Fibroblast of lung (primary cell): ENCODE measurements at places on chromosomes 12 and 14.

GRCh38 chr12:50246873-50247612, 36.3 kb downstream of the LIMA1 start:
- DNase-seq = peak; percentile 98

GRCh38 chr12:28603801-28604200, 413.5 kb downstream of the CCDC91 start:
- no peak for DNase-seq

DNA sequence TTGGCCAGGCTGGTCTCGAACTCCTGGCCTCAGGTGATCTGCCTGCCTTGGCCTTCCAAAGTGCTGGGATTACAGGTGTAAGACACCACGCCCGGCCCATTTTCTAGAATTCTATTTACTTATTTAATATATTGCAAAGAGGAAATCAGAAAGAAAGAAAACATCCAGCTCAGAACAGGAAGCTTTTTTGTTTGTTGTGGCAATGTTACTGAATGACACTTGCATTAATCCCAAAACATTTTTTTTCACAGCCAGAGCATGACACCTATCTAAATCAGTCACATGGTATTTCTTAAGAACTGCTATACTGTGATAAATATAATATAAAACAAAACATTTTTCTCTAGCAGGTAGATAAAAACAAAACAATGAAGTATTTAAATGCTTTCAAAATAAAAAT, 12.6 kb downstream of the CFL2 start:
- DNase-seq = no peak

DNA sequence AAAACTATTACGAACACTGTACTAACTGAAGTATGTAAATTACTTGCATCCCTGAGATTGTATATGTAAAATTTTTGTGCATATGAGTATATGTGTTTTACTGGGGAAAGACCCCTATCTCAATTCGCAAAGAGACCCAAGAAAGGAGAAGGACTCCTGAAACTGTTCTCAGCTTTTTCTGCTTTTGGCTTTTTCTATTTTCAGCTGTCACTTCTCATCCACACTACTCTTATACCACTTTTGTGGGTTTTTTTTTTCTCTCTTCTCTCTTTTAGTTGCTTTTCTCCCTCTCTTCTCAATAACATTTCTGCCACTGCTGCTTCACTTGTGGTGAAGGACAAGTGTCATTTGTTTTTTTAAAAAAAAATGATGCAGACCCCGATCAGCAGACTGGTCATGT, 39.8 kb downstream of the NIN start:
- no peak for DNase-seq

- DNase-seq = no peak
Observed at GRCh38 chr14:61690982-61691381, 4.3 kb upstream of the HIF1A start.

- no peak for DNase-seq
Observed at GRCh38 chr12:42104087-42104486, 40.6 kb downstream of the GXYLT1 start.

DNA sequence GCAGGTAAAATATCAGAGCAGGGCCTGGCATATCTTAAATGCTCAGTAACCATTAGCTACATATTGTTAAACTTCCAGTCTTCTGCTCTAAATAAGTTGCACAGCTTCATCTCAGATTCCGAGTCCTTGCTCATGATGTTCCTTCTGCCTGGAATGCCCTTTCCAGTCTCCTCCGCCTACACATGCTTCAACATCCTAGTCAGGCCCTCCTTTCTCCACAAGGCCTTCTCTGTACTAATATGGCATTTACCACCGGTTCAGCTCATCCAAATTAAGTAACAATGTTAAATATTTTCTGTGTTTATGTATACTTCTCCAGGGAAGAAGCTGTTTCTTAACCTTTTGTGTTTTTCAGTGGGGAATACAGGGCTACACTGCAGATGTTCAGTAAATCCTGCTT, 8.5 kb downstream of the DHH start:
- DNase-seq = no peak

- no peak for DNase-seq
Observed at GRCh38 chr14:93936926-93937325, 9.8 kb downstream of the FAM181A start.

GRCh38 chr12:29612912-29613311, 115.4 kb upstream of the OVCH1 start:
- no peak for DNase-seq

- peak; percentile 13 for DNase-seq
Observed at GRCh38 chr14:93906341-93907329, 20.5 kb upstream of the FAM181A start.

- no peak for DNase-seq
Observed at GRCh38 chr14:33903369-33903768, 47.5 kb downstream of the EGLN3 start.

DNA sequence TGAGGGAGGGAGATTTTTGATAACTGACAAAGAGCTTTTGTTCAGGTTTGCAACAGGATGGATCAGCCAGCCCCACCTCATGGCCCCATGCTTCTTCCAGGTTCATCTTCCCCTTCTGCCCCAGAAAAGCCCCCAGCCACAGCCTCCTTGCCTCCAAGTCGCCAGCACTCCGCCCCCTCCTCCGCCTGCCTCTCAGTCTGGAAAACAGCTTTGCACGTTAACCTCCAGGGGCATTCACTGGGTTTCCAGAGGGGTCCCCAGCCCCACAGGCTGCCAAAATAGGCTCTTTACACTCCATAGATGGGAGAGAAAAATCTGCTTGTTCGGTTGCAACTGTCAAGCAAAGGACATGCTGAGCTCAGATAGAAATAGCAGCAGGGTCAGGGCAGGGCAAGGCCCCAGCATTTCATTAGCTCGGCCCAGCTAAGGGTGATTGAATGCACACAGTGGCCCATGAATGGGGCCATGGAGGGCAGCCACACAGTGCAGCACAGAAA, 253.6 kb downstream of the ZFP36L1 start:
- no peak for DNase-seq

- DNase-seq = no peak
Observed at GRCh38 chr12:63457857-63458256, 210.4 kb downstream of the DPY19L2 start.

- DNase-seq = no peak
Observed at GRCh38 chr14:99240627-99241324, 31.2 kb downstream of the BCL11B start.

- peak; percentile 40 for DNase-seq
Observed at GRCh38 chr14:52473557-52473956, 78.7 kb downstream of the TXNDC16 start.

DNA sequence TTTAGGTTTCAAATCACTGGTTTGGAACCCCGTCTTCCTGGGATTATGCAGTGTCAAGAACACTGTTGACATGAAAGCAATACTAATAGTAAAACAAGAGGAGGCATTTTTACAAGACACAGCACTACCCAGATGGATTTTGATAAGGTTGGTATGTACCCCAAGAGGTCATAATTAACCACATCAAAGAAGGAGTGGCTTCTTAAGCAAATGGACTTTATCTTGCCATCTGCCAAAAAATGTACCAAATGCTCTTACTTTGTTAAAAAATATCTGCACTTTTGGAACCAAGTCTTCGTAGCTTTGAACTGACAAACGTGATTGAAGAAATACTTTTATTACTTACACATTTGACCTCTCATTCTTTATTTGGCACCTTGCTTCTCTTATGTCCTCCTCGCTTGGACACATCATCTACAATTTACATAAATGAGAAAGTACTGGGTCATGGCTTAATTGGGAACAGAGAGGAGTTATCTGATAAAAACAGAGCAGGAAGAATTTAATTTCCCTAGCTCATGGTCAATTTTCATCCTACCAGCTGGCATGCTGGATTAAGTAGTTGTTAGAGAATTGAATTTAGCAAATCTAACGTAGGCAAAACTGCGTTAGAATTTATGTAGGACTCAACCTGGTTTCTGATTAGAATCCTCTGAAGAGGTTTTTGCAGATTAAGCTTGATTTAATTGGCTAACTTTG, 54.5 kb upstream of the PRICKLE1 start:
- peak; percentile 67 for DNase-seq

GRCh38 chr14:104603711-104604401, 716 bp downstream of the TMEM179 start:
- DNase-seq = no peak

DNA sequence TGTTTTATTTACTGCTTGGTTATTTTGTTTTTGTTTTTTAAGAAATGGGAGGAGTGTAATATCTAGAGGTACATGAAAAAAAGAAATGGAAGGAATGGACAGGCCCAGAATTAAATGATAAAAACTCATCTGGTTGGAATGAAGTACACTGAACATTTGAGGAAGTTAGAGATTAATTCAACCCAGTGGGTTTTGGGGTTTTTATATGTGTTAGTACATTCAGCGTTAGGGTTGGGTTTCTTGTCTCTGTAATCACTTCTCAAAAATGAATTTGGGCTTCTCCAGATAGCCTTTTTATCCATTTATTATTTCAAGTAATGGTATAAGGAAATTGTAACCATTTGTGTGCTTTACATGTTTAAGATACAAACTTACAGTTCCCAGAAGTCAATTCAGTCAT, 19.5 kb upstream of the NUP107 start:
- DNase-seq = no peak

DNA sequence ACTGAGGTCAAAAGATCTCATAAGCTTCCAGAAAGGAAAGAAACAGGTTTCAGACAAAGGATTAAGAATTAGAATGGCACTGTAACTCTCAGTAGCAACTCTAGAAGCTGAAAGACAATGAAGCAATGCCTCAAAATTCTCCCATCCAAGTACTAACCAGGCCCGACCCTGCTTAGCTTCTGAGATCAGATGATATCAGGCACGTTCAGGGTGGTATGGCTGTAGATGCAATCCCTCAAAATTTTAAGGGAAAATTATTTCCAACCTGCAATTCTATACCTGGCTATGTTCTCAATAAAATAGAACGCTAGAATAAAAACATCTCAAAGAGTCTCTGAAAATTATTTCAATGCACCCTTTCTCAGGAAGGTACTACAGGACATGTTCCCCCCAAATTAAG, 19.6 kb downstream of the NOXRED1 start:
- no peak for DNase-seq

DNA sequence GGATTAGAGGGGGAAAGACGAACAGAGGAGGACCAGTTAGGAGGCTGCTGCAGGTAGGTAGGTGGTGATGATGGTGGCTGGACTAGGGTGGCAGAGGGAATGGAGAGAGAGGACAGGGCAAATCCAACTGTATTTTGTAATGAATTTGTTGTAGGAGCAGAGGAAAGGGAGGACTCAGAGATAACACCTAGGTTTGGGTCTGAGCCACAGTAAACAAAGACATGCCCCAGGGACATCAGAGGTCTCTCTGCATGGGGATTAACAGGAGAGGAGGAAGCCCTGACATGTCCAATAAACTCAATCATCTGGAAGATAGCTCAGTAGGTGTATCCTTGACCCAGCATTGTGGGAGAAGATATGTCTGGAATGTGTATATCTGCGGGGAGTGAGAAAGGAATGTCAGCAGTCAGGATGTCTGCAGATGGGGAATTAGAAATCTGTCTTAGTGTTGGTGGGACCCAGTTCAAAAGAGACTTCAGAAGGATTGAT, 4.7 kb upstream of the SLC48A1 start:
- DNase-seq = peak; percentile 74

DNA sequence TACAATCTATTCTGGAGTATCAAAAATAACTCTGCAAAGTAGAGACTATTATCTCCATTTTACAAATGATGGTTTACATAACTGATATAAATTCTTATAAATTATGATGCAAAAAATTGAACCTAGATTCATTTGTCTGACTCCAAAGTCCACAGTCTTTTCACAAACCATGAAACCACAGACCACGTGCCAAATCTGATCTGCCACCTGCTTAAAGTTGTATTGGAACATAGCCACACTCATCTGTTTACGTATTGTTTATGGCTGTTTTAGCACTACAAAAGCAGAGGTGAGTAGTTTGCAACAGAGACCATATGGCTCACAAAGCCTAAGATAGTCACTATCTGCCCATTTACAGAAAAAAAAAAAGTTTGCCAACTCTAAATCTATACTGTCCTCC, 105.3 kb downstream of the KCNH5 start:
- DNase-seq = no peak

DNA sequence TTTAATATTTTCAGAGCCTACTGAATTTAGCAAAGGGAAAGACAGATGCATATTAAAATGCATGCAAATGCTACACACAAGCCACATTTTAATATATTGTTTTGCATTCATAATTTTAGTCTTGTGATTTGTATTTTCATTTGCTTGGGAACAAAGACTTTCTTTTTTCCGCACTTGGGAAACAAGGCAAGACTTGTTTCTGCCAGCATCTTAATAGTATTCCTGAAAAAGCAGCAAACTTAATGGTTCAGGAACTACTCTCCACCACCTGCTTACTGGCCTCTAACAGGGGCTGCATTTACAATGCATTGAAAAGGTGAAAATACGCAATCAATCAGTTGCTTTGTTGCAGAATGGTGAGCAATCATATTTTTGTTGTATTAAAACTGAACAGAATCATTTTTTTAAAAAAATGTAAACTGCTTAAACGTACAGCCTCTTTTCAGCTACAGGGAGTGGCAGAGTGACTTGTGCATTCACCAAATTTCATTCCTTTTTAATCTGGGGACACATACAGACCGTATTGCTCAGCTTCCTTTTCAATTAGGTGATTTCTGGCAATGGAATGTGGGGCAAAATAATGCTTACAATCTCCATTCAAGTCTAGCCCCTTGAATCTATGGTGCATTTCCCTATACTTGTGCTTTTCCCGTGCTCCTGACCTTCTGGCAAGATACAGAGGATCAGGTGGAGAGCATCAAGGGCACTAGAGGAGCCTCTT, 144.1 kb upstream of the BTG1 start:
- DNase-seq = peak; percentile 5

- no peak for DNase-seq
Observed at GRCh38 chr14:61718039-61718438, 22.7 kb downstream of the HIF1A start.

DNA sequence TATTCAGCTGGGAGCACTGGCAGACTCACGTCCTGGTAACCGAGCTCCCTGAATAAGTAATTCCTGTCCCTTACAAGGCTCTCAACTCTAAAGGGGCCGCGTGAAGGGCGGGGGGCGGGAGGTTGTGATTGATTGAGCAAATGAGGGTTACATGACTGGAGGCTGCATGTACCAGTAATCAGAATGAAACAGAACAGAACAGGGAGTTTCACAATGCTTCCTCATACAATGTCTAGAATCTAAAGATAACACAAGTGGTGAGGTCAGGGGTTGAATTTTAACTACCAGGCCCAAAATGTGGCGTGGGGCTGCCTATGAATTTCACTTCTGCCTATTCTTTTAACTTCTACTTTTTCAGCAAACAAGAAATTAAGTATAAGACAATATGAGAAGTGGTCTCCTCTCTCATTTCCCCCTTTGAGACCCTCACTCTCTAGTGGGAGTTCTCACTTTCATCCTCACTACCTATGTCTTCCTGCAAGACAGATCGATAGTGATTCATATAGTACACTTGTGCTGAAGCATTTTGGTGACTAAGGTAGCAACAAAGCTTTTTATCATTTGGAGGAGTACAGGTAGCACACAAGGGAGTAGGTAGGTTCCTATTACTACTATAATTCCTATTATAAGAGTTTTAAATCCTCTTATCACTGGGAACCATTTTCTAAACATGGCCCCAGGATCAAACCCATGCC, 239.8 kb downstream of the KTN1 start:
- DNase-seq = no peak

DNA sequence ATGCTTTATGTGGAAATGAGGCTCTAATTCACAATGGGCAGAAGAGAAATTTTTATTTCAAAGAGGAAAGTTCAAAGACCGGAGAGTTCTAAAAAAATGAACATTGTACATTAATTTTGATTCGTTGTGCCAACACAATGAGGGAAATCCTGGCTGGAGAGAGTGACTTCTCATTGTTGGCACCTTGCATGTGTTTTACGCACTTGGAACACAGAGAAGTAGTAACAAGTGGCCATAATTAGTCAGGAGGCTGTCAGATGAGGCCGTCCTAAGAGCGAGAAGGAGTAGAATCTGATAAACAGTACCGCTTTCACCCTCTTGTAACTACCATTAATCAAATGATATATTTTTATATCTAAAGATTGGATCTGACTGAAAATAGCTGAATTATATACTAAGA, 6.9 kb downstream of the LMO3 start:
- DNase-seq = no peak
